ENCODE measurements at places on chromosomes 12 and 14. TPM values are rescaled to one million over a fixed set of nuclear protein-coding genes. Genes with fewer than 3 reads are reported as not detected.

- DNase-seq = no peak
Measured at GRCh38 chr12:68465227-68465626, 133.1 kb upstream of the MDM1 start.

GRCh38 chr14:105173901-105174894, 5.6 kb upstream of the JAG2 start:
- DNase-seq = peak; percentile 60

GRCh38 chr14:89004166-89004565, 179.7 kb downstream of the TTC8 start:
- DNase-seq = no peak

DNA sequence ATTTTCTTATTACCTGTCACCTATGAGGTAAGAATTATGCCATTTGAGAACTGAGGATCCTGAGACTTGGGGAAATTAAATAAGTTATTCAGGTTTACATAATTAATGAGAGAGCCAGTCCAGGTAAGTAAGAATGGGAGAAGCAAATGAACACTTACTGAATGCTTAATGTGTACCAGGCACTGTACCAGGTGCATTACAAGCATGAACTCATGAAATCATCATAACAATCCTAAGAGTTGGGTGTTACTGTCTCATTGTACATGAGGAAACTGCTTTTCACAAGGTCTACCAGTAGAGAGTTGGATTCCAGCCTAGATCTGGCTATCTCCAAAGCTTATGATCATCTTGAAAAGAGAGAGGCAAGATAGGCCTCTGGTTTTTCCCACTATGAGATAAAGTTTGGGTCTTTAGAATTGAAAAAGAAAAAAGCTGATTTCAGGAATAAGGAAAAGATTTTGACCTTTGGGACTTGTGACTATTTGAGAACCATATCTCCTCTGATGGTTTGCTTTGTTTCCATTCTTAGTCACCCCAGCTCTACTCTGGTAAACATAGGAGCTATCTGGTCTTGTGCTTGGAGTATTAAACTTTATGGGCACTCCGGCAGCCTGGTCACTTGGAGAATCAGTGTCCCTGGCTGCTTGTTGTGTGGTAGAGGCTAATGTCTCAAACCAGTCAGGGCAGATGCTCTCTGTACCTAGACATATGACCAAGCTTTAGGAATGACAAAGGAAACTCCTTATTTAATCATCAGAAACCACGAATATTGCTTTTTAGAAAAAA, 48.0 kb downstream of the PTHLH start:
- DNase-seq = no peak

DNA sequence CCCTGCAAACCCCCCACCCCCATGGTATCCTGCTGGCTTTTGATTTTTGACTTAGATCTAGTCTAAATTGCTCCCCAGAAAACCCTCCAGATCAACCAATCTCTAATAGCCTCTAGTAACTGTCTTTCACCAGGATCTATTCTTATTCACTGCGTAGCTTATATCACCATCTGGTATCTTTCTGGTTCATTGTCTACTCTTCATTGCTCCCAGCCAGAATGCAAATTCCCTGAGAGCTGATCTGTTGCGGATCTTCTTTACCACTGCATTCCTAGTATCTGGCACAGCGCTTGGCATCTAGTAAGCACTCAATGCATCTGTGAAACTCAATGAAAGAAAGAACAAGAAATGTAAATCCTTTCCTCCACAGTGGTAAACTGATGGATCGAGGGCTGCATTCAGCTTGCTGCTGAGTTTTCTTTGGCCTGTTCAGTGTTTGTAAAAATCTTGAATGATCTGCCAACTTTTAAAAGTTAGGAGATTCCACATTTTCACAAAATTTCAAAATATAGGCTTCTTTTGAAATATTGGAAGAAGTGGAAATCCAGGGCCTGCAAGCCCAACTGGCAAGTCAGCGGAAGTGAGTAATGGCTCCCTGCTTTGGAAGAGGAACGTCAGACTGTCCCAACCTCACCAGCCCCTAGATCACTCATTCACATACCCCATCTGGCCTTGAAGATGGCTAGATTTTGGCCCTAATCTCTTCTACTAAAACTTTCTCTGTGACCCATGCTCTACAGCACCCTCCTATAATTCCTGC, 274.2 kb downstream of the SSPN start:
- DNase-seq = no peak

IFNG gene
- 39.0 TPM for total RNA-seq

CYP46A1 gene
- 0.16 TPM for total RNA-seq

CACNA2D4 gene
- total RNA-seq = 4.0 TPM
